ENCODE measurements at places on chromosomes 13 and 19.

DNA sequence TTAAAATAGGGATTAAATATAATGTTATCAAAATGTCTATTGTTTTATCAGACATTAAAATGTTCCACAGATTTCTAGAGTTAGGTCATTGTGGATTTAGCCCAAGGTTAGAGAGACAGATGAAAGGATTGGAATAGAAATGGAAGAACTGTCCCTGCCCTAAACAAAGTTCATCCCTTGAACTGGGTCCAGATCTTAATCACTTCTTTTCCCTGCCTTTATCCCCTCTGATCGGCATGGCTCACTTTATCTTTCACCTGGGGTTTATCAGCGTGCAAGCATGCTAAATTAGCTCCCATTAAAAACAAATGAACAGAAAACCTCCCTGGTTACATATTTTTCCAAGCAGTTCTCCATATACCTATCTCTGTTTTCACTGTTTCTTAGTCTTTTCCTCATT lies 23.4 kb upstream of the ARGLU1 start:
- no peak for ATAC-seq

DNA sequence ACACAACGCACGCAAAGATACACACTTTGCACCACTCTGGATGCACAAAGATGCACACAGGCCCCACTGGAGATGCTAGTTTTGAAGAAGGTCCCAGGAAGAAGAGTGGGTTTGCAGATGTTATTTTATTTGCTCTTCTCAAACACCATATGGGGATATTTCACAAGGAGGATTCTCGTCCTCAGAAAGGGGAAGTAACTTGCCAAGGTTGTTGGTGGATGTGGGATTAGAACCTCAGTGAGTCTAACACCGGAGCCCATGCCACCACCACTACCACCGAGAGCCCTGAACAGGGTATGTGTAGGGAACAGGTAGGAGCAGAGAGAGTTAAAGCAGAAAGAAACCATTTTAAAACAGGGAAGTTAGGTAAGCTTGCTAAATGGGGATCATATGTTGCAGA lies 9.6 kb upstream of the CEACAM6 start:
- no peak for ATAC-seq

DNA sequence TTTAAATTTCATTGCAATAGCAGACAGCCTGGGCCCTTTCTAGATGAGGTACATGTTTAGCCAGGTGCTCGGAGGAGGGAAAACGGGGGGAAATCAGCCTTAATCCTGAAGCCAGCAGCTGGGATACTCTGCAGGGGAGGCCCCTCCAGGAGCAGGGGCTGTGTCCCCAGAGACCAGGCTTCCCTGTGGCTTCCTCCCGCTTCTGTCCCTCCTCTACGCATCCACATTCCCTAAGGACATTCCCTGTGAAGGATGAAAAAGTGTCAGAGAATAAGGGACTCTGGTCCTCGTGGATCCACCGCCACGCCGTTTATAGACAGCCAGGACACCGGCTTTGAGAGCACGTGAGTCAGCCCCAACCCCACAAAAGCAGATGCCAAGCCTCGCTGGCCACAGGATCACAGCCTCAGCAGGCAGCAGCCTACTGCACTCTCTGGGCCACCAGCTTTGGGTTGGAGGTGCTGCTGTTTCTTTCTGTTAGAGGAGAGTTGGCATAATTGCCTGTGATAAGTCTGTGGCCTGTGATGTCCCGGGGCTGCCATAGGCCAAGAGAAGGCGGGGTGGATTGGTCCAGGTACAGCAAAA lies 36.7 kb upstream of the RANBP3 start:
- ATAC-seq, result no peak

DNA sequence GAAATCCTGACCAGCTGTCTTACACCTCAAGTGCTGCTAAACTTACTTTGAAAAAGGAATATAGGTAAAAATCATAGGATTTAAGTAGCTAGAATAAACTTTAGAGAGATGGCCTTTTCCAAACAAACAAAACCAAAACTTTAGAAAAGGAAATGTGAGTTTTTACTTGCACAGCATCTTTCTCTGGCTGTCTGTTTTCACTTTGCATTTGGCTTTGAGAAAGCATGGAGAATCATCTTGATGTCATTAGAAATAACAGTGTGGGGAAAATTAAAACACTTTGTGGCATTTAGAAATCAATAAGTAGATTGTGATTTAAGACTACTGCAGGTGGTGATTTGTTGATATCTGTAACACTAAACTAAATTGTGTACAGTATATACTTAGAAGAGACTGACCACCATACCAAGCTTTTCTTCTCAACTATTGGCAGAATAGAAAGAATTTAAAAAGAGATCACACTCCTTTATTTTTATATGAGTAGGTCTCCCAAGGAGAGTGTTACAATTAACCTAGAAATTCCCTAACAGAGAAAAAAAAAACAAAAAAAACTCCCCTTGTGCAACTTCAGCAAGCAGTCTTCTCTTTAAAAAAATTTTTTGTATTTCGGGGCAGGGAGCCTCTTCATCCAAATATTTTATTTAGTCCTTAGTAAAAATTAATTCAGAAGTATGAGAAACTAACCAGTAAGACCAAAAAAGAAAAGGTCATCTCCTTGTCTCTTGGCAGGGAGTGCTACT lies 6.1 kb downstream of the WDFY2 start:
- no peak for ATAC-seq

DNA sequence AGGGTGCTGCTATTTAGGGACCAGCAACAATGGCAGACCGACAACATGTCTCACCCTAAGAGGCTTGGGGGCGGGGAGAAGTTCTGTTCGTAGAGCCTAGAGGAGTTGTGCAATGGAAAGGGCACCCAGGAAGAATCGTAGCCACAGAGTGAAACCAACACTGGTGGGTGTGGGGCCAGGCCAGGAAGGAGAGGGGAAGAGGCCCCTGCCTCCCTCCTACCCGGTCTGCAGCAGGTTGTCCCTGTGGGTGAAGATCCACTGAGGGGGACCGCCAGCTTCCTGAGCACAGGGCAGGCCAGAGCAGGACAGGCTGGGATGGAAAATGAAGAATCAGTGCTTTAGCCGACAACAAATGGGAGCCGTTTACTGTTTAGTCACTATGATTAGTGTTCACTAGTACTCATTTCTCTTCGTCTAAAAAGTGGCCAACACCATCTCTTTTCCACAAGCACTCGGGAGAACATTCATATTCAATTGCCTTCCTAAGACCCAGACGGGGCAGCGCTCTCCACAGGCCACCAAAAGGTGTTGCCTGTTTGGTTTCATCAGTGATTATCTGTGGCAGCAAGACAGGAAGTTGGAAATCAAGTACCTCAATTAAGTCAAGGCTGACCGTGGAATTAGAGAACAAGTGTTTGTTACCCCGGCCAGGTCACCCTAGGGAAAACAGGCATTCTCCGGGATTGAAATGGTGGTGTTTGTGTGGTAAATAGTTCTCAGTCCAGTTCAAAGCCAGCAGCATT lies 1.1 kb upstream of the ATP11A start:
- ATAC-seq, result no peak

DNA sequence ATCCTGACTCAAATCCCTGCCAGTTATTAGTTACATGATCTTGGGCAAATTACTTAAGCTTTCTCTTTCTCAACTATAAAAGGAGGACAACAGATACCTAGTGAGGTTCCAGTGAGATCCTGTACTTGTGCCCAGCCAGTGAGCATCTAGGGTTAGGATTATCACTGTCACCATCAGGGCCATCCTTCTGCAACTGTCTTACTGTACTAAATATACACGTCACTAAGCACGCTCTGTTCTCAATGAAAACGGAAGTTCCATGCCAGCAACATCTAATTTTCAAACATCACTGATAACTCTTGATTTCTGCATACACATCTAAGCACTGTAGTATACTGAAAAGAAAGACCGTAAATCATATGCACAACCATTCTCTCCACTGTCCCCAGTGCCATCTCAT lies 70.0 kb downstream of the FOXO1 start:
- ATAC-seq, result peak; percentile 50

DNA sequence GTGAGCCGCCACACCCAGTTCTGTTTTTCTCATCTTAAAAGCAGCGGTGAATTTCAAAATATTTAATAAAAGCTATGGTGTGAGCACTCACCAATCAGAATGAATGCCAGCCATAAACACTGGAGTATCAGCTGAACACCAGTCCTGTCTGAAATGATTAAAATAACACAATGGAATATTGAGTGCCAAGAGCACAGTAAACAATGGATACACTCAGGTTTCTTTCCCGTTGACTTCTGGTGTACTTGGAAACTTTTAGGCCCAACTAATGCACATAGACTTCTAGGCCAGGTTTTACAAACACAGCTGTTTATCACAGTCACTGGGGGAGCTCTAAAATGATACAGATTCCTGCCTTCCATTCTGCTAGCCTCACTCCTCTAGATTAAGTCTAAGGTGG lies 68.3 kb downstream of the SLC6A16 start:
- ATAC-seq, result no peak

DNA sequence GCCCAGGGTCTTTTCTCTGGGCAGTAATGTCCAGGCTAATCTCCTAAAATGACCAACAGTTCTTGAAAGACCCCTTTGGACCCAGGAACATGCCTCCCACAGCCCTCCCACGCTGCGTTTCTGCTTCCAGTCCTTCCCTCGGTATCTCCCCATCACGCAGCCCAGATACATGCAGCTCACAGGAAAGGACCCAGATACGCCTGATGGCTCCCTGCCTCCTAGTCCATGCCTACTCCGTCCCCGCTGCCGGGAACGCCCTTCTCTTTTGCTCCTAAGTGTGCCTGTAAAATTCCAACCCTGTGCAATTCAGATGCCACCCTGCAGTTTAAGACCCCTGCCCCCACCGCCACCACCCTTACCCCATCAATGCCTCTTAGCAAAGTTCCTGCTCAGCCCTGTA lies 778 bp downstream of the MUC16 start:
- ATAC-seq, result no peak

- ATAC-seq, result no peak
Observed at GRCh38 chr13:51495316-51495715, 42.5 kb upstream of the INTS6 start.

DNA sequence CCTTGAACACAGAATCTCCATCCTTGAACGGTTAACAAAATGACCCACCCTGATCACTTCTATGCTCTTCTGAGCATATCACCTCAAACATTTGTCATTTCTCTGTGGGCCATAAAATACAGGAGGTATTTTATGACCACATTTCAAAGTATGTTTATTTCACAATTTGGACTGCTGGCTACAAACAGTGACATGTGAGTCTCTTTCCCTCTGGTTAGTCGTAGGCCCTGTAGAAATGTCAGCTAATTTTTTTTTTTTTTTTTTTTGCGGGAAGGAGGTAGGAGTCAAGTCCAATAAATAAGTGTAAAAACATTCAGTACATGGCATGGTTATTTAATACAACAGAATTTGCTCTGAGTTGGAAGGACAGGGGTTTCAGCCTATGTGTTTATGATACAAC lies 70.7 kb downstream of the FOXO1 start:
- ATAC-seq, result no peak

- no peak for ATAC-seq
Observed at GRCh38 chr13:31870511-31870910, 131.2 kb downstream of the RXFP2 start.

DNA sequence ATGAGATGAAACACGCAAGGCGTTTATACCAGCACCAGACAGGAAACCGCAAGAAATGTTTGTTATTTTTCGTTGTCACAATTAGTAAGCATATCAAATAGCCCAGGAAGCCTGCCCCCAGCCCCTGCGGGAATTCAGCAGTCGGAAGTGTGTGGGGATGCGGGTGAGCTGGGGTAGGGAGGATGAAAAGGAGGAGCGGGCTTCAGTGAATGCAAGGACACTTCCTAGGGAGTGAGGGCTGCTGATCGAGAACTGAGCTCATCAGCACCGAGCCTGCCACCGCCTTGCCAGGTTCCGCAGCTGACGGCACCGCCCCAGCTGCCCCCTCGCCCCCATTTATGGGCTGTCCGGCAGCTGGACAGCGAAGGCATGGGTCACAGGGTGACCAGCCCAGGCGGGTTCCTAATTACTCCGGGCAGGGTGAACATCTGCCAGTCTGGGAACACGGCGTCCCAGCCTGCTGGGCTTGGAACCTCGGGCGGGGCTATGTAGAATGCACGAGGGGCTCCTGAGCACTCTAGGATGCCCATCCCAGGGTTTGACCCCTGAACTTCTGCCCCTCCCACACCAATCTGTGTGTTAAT lies 1.6 kb upstream of the BEST2 start:
- no peak for ATAC-seq

- ATAC-seq, result no peak
Observed at GRCh38 chr13:97946951-97947588, 6.4 kb upstream of the IPO5 start.

DNA sequence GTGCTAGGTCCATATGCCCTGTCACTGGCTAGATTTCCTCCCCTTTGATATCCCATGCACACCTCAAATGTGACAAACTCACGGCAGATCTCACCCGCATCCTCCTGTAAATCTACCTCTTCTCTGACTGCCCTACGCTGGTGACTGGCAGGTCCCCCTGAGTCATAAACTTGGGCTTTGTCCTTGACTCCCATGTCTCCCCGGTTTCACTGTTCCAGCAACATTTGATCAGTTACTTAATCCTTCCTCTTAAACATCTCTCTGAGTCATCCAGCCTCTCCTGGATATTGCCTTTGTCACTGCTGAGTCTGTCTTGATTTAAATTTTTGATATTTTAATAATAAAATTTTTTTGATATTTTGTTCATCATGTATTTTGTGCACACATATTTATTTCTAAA lies 26.5 kb downstream of the FAM216B start:
- no peak for ATAC-seq

GRCh38 chr13:37682496-37682895 lies 83.9 kb upstream of the POSTN start:
- no peak for ATAC-seq

DNA sequence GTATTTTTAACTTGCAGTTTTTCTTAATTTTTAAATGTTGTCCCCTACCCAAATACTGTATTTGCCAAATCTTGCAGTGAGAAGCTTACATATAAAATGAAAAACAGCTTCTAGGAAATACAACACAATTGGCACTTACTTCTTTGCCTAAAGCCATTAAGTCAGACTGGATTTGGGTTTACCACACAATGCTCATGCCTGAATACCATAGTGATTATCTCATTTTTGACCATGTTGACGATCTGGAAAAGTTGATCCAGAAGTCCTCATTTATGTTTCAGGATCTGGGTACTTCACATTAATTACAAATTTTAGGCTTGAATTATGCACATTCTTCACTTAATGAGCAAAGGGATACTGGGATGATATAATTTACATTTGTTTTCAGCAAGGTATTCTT lies 2.4 kb downstream of the RNF6 start:
- ATAC-seq, result no peak

GRCh38 chr19:40802300-40803169 lies 3.5 kb downstream of the EGLN2 start:
- no peak for ATAC-seq

DNA sequence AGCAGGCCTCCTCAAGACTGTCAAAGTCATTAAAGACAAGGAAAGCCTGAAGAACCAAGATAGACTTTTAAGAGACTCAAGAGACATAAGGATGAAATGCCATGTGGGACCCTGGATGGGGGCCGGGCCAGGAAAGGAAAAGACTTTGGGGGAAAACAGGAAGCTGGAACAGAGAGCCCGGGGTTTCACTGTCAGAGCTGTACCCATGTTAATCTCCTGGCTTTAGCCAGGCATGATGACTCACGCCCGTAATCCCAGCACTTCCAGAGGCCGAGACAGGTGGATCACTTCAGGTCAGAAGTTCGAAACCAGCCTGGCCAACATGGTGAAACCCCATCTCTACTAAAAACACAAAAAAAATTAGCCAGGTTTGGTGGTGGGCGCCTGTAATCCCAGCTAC lies 5.6 kb upstream of the KLF16 start:
- ATAC-seq, result no peak

GRCh38 chr13:43044720-43045301 lies 21.4 kb downstream of the DNAJC15 start:
- peak; percentile 63 for ATAC-seq

Measured in stimulated activated memory B cell treated with anti-CD40 and anti-IgM and Interleukin-4, amounts not matched to agents 10 μg/mL and 1 μg/mL and 100 μg/mL, for 72 hours (primary cell).